ENCODE measurements at places on chromosomes 3 and 15. TPM values are rescaled to one million over a fixed set of nuclear protein-coding genes. Genes with fewer than 3 reads are reported as not detected.
A peak's percentile ranks its signal among the peaks of the same experiment; 100 is the strongest.

The MAP1A gene
- total RNA-seq = 2.5 TPM

The ACTC1 gene
- total RNA-seq = 52.2 TPM

The TRAT1 gene
- total RNA-seq = not detected

The CLDN18 gene
- not detected for total RNA-seq

The TYRO3 gene
- total RNA-seq = 118 TPM

The SYNPR gene
- total RNA-seq = 0.64 TPM

The CA12 gene
- 0.68 TPM for total RNA-seq

The CFAP100 gene
- 0.44 TPM for total RNA-seq

- no peak for DNase-seq
These were observed 25.0 kb downstream of the CCDC54 start for GRCh38 chr3:107402214-107402613.

- DNase-seq = no peak
These were observed 37.0 kb downstream of the FOXL2 start for GRCh38 chr3:138909904-138910303.

DNA sequence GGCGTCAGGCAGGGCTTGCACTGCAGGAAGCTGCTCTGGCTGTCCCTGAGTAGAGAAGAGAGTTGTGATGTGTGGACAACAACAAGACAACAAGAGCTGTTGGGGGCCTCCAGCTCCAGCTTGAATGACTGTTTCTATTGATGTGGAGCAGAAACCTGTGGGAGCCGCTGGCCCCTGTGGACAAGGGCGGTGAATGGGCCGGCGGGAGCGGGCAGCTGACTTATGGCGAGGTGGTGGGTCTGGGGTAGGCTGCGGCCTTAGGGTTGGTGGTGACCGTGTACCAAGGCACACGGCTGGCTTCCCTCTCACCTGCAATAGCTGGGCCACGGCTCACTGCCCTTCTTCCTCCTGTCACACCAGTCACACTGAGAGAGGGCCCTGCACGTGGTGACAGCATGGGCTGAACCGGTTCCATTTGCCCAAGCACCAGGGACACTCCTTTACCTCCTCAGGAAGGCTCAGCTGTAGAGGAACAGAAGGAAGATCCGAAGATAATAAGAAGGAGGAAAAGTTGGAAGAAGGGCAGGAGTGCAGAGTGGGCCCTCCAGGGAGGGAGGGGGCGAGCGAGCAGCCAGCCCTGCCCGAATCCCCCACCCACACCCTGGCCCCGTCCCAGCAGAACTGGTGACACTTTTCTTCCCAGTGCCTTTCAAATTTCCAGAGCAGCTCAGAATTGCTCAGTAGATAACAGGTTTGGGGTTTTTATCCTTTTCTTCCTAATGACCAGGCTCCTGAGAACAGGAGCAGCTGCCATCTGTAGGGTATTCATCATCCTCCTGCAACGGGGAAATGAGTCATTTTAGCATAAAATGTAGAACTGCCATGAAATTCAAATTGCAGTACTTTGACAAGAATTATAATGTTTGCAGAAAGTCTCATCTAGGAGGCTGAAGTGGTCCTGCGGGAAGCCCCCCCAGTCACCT is 136.9 kb downstream of the TJP1 start:
- DNase-seq = no peak

DNA sequence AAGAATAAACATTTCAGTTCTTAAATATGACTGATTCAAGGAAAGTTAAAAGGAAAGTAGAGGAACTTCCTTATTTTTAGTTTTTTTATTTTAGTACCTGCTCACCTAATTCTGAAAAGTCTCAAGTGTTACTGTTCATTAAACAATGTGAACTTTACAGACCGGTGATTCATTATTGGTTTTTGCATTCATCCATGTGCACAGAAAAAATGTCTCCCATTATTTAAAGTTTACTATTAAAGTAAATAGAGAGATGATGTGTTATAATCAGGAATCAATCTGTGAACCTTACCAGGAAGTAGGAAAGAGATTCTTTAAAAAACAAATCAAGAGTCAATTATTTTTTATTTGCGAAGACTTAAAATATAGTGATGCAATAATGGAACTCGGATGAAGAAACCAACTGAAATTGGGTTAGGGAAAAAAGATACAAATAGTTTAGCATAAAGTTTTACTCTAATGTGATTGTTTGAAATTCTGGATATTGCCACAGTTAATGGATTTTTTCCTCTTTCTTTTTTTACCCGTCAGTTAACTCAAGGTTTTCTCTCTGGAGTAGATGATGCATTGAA is 119.4 kb upstream of the SAMMSON start:
- DNase-seq = no peak

- DNase-seq = no peak
These were observed 147.4 kb downstream of the ATP10A start for GRCh38 chr15:25715536-25716413.

GRCh38 chr3:22746221-22746620 is 456.9 kb upstream of the UBE2E2 start:
- DNase-seq = no peak

DNA sequence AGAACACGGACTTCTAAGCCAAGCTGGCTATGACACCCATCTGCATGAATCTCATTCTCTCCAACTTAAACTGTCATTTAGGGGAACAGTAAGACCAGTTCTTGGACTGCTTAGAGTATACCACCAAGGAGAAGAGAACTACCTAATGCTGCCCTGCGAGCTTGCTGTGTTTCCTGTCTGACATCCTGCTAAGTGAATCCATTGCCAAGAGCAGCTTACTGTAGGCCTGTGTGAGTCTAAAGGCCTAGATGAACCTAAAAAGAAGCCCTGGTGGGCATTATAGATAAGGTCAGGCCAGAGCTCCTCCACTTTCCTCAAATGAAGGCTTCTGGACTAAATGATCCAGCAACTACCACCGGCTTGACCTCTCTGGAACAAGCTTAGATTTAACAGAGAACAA is 15.0 kb downstream of the LZTFL1 start:
- no peak for DNase-seq

- peak; percentile 48 for DNase-seq
These were observed 604 bp downstream of the LTK start for GRCh38 chr15:41512940-41513505.

DNA sequence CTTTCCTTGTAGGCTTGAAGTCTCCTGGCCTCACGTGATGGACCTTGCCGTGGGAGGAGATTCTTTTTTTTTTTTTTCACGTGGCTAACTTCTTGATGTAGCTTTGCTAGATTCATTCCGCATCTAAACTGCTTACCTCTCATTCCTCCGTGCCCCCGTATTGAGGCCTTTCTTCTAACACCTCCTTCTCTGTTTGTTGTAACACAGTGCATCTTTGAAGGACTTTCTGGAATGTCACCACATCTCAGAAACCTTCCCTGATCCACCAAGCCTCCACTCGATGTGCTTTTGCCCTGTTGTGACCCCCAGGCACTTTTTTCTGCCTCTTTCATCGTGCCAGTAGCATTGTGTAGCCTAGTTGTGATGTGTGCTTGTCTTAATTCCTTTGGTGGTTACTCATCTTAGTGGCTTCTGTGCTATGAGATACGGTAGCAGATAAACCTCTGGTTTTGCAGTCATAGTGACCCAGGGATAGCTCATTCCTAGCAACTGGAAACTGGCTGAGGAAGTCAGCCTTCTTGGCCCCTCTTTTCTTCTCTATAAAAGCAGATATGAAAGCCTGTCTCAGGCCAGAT is 1.6 kb upstream of the BNC1 start:
- DNase-seq = no peak

DNA sequence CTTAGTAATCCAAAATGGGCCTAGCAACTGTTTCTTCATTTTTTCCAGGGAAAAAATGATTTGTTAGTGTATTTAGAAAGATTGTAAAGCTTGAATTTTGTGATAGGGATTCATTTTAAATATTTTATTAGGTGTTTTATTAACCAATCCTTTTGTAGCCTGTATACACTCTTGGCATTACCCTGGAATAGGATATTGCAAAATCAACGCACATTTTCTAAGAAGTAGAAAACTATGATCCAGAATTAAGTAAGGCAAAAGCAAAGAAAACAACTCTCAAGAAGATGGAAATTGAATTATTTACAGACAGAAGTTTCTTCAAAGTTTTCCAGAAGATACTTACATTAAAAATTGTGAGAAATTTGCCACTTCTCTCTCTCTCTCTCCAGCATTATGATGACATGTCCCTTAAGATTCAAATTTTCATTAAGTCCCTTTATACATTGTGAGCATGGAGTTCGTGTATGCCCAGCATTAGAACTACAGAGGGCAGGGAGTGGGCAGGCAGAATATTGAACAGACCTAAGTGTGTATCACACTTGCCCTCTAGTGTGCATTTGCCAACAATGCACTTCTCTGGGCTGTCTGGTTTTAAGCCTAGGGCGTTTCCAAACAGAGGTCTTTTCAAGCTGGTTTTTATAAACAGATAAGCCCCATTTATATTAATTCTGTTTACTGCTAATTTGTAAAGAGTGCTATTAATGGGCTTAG is 28.5 kb upstream of the CMSS1 start:
- DNase-seq = no peak

- no peak for DNase-seq
These were observed 8.6 kb downstream of the ISLR start for GRCh38 chr15:74182131-74182530.

DNA sequence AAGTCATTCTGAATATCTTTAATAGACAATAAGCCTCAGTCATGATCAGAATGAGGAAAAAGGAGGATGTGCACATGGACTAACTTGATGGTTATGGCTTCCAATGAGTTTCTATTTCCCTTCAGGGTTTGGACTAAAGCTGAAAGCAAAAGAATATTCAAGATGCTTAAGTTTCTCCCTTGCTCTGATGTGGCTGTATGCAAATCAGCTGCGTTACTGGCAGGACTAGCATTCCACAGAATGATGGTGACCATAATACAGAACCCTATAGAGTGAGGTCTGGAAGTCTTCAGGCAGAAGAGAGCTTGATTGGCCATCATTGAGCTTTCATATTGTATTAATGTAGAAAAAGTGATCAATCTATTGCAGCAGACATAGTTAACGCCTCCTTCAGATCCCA is 466.0 kb downstream of the NLGN1 start:
- DNase-seq = no peak

DNA sequence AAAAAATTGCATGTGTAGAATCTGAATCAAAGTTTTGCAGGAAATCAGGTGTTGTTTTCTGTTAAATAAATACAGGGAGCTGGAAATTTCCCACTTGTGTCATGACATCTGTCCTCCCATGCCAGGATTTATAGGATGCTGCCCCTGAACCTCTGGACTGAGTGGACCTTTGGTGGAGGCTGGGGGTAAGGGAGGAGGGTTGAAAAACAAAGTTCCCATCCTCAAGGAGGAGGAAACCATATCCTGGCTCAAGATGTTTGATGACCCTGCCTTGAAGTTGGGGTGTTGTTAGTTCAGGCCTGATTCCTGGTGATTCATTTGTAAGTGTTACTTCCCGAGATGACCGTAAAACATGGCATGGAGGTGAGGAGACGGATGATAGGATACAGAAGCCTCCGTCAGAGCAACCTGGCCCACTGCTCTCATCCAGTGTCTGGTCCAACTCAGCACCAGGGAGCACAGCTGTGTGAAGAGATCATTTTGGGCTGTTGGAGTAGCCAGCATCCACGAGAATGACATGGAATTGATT is 223.6 kb downstream of the CACNA2D3 start:
- no peak for DNase-seq

- no peak for DNase-seq
These were observed 7.2 kb upstream of the GMPS start for GRCh38 chr3:155863072-155863784.

GRCh38 chr15:38254051-38254883 is 1.6 kb downstream of the SPRED1 start:
- DNase-seq = no peak

GRCh38 chr15:20340331-20340811 is 201.2 kb downstream of the GOLGA6L6 start:
- DNase-seq = peak; percentile 74

GRCh38 chr3:197270558-197271317 is 27.7 kb downstream of the DLG1 start:
- no peak for DNase-seq

DNA sequence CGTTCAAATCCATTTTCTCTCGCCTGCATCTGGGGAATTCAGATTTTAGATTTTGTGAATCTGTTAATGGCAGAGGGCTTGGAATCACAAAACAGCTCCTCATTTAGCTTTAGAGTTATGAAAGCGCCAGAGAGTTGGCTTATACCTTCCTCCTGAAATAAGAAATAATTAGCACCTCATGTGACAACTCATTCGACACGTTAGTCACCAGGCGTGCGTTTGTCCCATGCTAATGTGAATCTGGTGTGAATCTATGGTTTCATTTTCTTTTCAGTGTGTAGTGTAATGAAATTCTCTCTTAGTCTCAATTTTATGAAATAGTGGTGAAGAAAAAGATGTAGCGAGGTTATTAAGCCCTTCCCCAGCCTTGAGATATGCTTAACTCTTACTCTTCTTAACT is 89.4 kb downstream of the EDEM1 start:
- DNase-seq = no peak

GRCh38 chr3:197613199-197613598 is 57.4 kb upstream of the BDH1 start:
- no peak for DNase-seq

DNA sequence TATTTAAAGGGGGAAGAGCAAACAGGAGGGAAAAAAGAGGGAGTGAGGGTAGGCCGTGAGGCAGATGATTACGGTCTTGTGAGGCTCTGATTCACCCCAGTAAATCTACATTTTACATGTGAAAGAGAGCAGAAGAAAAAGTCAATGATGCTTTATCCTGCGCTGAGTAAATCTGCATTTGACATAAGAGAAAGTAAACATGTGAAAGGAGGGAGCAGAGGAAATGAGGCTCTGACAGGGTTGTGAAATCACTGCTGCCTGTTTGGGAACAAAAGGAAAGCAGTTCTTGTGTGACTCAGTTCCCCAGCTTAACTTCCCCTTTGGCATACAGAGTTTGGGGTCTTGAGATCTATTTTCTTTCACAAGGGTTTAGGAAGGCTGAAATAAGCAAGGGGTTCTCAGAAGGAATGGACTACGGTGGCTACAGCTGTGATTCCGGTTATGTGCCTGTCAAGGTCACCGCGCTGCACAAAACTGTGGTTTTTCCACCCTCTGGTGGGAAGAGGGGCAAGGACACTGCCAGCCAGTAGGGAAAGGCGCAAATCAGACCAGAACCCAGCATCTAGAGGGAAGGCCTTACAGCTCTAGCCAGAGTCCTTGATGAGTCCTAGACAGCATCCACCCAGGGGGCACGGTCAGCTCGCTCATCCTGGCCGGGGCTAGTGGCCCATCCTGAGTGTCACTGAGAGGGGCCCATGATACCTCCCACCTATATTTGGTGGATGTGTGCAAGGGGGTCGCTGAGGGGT is 18.9 kb upstream of the HCN4 start:
- no peak for DNase-seq

GRCh38 chr3:27094721-27095120 is 274.5 kb downstream of the NEK10 start:
- DNase-seq = no peak

- no peak for DNase-seq
These were observed 9.3 kb downstream of the STRA6 start for GRCh38 chr15:74193299-74193718.

Measured in H9 (cell line).